ENCODE measurements at places on chromosomes 3 and 15.

DNA sequence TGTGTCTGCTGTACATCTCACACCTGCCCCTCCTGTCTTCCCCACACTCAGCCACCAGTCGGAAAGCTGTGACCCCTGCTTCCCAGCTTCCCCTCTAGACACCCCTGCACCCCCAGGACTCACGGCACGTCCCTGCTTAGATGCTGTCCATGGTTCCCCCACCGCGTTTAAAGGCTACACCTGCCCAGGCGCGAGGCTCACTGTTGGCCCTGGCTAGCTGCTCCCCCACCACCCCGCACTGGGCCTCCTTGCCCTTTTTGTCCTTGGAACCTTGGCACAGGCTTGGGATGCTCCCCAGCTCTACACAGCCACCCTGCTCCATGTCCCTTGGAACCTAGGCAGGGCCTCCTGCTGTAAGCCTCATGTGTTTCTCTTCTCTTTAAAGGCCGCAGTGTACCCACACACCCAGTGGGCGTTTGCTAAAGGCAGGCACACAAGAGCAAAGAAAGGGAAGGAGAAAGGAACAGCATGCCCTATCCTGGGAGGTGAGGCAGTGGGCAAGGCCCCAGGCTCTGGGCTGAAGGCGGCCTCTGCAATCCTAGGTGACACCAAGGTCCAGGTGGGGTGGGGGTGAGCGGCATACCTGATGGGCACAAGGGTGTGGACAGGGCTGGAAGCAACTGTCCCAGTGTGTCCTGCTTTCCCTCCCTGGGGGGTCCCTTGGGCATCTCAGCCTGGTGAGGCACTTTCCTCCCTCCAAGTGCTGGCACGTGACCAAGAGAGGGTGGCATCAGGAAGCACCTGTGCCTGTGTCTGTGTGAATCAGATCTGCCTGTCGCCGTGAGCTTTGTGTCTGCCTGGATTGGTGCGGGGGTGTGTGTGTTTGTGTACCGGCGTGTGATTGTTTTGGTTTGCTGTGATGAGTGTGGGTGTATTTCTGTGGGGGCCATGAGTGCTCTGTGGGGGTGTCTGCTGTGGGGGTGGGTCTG, 54.4 kb downstream of the TPRA1 start:
- H3K27me3 ChIP-seq = peaks cover 36% of the 10 kb centered on the region
- DNase-seq = no peak
- H3K27ac ChIP-seq = no peak overlapping the region
- H3K4me3 ChIP-seq = no peak overlapping the region
- no peaks in the 10 kb centered on the region for H3K4me1 ChIP-seq

- no peak overlapping the region for H3K27ac ChIP-seq
- no peaks in the 10 kb centered on the region for H3K36me3 ChIP-seq
- no peak overlapping the region for H3K4me3 ChIP-seq
- H3K27me3 ChIP-seq = no peaks in the 10 kb centered on the region
- DNase-seq = no peak
Measured at GRCh38 chr15:87907676-87908446, 348.7 kb downstream of the NTRK3 start.

DNA sequence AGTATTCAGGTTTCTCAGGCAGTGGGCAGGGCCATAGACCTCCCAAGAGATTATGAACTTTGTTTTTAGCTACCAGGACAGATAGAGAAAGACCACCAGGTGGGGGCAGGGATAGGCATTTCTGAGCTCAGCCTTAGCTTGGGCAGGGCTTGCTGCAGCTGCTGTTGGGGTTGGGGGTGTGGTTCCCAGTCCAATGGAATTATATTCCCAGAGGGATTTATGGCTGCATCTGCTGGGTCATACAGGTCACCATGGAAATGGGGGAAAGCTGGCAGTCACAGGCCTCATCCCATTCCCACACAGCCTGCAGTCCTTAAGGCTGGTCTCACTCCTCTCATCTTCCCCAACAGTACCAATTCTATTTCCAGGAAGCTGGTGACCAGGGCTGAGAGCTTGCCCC, 144.6 kb upstream of the ZPLD1 start:
- H3K27ac ChIP-seq = no peak overlapping the region
- H3K4me3 ChIP-seq = no peak overlapping the region

GRCh38 chr3:12352253-12352652, 63.4 kb downstream of the PPARG start:
- no peak for DNase-seq
- no peaks in the 10 kb centered on the region for H3K27me3 ChIP-seq
- H3K4me1 ChIP-seq = no peaks in the 10 kb centered on the region
- H3K27ac ChIP-seq = no peak overlapping the region
- H3K4me3 ChIP-seq = no peak overlapping the region

DNA sequence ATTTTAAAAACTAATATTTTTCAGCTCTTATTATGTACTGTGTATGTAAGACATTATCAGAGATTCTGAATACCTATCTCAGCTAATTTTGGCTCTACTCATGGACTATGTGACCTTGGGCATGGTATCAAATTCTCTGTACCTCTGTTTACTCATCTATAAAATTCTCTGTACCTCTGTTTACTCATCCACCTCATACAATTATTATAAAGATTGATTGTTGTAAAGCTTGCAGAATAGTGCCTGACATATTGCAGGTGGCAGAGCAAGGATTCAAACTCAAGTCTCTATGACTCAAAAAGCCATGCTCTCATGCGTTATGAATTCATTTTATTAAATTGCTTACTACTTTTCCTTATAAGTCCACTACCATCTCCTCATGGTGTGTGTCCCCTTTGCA, 151.9 kb upstream of the ARL6 start:
- H3K27me3 ChIP-seq = no peaks in the 10 kb centered on the region
- no peaks in the 10 kb centered on the region for H3K4me1 ChIP-seq
- no peak overlapping the region for H3K4me3 ChIP-seq
- H3K36me3 ChIP-seq = no peaks in the 10 kb centered on the region

- peaks cover 32% of the 10 kb centered on the region for H3K4me1 ChIP-seq
- H3K36me3 ChIP-seq = peaks cover 2% of the 10 kb centered on the region
- no peak overlapping the region for H3K4me3 ChIP-seq
- H3K27ac ChIP-seq = no peak overlapping the region
Measured at GRCh38 chr15:85773249-85773648, 21.5 kb downstream of the KLHL25 start.

DNA sequence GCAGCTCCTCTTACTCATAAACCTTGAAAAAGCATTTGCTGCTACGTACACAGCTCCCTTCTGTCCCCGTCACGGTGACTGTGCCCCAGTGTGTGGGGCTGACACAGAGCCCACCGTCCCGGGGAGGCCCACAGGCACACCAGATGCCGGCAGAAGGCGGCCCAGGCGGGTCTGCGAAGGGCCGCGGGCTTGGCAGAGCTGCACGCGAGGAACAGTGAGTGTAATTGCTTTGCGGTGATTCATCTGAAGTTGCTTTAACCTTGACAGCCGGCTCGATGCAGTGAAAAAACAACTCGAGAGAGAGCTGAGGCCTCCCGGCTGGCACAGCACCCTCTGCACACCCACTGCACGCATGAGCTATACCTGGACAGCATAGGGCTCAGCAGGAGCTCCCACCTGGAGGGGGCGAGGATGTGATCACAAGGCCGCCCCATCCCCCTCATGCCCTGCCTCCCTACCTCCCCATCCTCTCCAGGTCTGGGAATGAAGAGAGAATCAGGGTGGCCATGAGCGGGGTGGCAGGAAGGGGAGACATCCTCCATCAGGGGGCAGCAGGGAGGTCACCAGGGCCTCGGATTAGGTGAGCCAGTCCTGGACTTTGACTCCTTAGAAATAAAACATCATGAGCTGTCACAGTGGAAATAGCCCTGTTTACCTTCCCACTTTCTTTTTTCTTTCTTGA, 172.7 kb downstream of the MEGF11 start:
- no peak overlapping the region for H3K27ac ChIP-seq
- peaks cover 24% of the 10 kb centered on the region for H3K27me3 ChIP-seq
- H3K4me1 ChIP-seq = peaks cover 14% of the 10 kb centered on the region
- peak; percentile 72 for DNase-seq

- no peaks in the 10 kb centered on the region for H3K36me3 ChIP-seq
- H3K4me1 ChIP-seq = no peaks in the 10 kb centered on the region
- H3K27ac ChIP-seq = no peak overlapping the region
Measured at GRCh38 chr3:52859686-52860423, 25.0 kb upstream of the MUSTN1 start.

- no peaks in the 10 kb centered on the region for H3K27me3 ChIP-seq
- H3K36me3 ChIP-seq = no peaks in the 10 kb centered on the region
- H3K27ac ChIP-seq = no peak overlapping the region
- H3K4me3 ChIP-seq = no peak overlapping the region
Measured at GRCh38 chr15:67505675-67506572, 15.0 kb upstream of the C15orf61 start.

DNA sequence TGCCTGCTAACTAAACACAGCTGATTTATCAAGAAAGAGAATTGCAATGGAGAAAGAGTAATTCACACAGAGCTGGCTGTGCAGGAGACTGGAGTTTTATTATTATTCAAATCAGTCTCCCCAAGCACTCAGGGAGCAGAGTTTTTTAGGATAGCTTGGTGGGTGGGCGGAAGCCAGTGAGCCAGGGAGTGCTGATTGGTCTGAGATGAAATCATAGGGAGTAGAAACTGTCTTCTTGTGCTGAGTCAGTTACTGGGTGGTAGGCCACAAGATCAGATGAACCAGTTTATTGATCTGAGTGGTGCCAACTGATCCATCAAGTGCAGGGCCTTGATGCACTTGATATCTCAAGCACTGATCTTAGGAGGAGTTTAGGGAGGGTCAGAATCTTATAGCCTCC, 891.9 kb upstream of the CADM2 start:
- H3K4me3 ChIP-seq = no peak overlapping the region
- DNase-seq = no peak
- H3K27me3 ChIP-seq = no peaks in the 10 kb centered on the region

DNA sequence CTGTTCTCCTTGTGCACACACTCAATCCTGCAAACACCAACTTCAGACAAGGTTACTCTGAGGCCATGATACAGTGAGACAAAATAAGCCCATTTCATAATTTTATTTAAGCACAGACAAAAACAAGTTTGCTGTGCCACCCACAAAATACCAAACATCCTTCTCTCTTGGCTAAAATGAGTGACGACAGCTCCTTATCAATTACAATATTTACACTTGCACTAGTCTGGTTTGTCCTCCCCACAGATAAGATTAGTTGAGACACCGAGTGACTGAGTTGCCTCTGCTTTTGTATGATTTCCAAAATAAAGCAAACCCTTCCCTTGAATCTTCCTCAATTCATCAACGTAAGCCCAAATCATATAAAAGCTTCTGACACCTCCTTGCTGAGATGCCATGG, 233.5 kb upstream of the ATP10A start:
- H3K4me3 ChIP-seq = no peak overlapping the region
- H3K27ac ChIP-seq = no peak overlapping the region
- H3K4me1 ChIP-seq = no peaks in the 10 kb centered on the region
- no peaks in the 10 kb centered on the region for H3K27me3 ChIP-seq

DNA sequence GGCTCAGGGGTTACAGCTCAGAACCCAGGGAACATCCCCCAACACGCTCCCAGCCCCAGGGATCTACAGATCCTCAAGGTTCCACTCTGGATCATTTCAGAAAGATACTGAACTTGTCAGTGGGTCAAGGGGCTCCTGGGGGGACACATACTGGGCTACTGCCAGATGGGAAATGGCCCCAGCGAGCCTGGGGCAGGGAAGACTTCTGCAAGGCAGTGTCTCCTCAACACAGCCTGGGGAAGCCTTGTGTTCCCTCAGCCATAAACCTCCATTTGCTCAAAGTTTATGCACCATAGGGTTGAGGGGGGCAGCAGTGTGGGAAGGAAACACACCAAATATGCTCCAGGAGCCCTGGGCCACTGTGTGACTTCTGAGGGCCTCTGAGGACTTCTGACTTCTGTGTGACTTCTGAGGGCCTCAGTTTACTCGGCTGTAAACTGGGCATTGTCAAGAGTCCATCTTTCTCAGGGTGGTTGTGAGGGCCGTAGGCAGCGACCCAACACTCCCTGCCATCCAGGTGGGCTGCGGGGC, 58.4 kb downstream of the IQSEC1 start:
- no peak overlapping the region for H3K4me3 ChIP-seq
- DNase-seq = no peak
- peaks cover 8% of the 10 kb centered on the region for H3K4me1 ChIP-seq
- no peak overlapping the region for H3K27ac ChIP-seq

DNA sequence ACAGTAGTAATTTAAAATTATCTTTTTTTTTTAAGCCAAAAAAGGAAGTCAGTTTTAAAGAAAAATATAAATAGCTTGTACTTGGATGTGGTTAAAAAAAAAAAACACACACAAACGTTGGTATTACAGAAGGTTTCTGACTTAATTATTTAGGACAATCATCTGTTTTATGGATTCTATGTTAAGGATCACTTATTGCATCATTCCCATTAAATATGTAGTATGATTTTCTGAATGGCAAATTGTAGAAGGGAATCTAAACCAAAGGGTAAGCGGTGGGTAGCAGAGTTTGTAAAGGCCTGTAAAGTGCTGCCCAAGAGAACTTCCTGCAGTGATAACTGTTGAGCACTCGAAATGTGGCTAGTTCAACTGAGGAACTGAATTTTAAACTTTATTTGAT, 8.0 kb downstream of the SENP2 start:
- no peak overlapping the region for H3K27ac ChIP-seq
- H3K27me3 ChIP-seq = no peaks in the 10 kb centered on the region
- peaks cover 2% of the 10 kb centered on the region for H3K4me1 ChIP-seq
- peaks cover 13% of the 10 kb centered on the region for H3K36me3 ChIP-seq
- no peak for DNase-seq
- no peak overlapping the region for H3K4me3 ChIP-seq

GRCh38 chr15:71120428-71120944, 5.2 kb downstream of the THSD4 start:
- H3K4me1 ChIP-seq = no peaks in the 10 kb centered on the region
- DNase-seq = no peak
- H3K4me3 ChIP-seq = no peak overlapping the region
- no peaks in the 10 kb centered on the region for H3K36me3 ChIP-seq

- H3K4me1 ChIP-seq = peaks cover 20% of the 10 kb centered on the region
- no peaks in the 10 kb centered on the region for H3K27me3 ChIP-seq
- no peaks in the 10 kb centered on the region for H3K36me3 ChIP-seq
- no peak overlapping the region for H3K27ac ChIP-seq
- H3K4me3 ChIP-seq = no peak overlapping the region
Measured at GRCh38 chr3:125145751-125146475, 66.6 kb downstream of the SLC12A8 start.

GRCh38 chr3:30819067-30819798, 75.2 kb downstream of the GADL1 start:
- no peak overlapping the region for H3K4me3 ChIP-seq
- H3K36me3 ChIP-seq = no peaks in the 10 kb centered on the region
- no peaks in the 10 kb centered on the region for H3K4me1 ChIP-seq
- no peaks in the 10 kb centered on the region for H3K27me3 ChIP-seq
- no peak overlapping the region for H3K27ac ChIP-seq

- H3K36me3 ChIP-seq = no peaks in the 10 kb centered on the region
- H3K27me3 ChIP-seq = no peaks in the 10 kb centered on the region
- H3K4me3 ChIP-seq = no peak overlapping the region
- no peak for DNase-seq
- H3K4me1 ChIP-seq = peaks cover 38% of the 10 kb centered on the region
Measured at GRCh38 chr15:42408178-42408577, 48.9 kb downstream of the CAPN3 start.

DNA sequence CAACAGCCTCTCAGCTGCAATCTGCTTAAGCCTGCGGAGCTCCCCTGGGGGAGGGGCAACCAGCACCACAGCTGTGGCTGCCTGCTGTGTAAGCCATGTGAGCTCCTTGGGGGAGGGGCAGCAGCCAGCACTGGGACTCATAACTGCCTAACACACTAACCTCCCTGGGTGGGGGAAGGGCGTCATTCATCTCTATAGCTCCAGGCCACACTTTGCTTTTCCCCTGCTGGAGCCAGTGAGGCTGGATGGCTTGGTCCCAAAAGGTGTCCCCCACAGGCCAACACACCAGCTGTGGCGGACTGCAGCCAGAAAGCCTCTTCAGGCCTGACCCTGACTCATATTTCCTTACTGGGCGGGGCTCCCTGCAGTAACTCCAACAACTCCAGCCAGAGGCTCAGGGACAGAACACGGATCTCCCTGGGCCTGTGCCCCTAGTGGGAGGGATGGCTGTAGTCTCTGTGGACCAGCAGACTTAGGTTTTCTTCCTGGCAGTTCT, 129.8 kb downstream of the PPM1L start:
- no peaks in the 10 kb centered on the region for H3K36me3 ChIP-seq
- H3K27me3 ChIP-seq = no peaks in the 10 kb centered on the region
- H3K27ac ChIP-seq = no peak overlapping the region
- DNase-seq = peak; percentile 1
- no peak overlapping the region for H3K4me3 ChIP-seq
